Chondrocyte (in vitro differentiated cells): ENCODE measurements at places on chromosomes 4 and X.

DNA sequence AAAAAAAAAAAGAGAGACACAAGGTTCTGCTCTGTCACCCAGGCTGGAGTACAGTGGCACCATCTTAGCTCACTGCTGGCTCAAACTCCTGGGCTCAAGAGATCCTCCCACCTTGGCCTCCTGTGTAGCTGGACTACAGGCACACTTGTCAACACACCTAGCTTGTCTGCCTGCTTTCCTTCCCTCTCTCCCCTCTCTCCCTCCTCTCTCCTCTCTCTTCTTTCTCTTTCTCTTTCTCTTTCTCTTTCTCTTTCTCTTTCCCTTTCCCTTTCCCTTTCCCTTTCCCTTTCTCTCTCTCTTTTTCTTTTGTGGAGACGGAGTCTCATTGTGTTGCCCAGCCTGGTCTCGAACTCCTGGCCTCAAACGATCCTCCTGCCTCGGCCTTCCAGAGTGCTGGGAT lies 132.1 kb downstream of the DIPK2B start:
- H3K36me3 ChIP-seq, result peaks cover 6% of the 10 kb centered on the region
- no peaks in the 10 kb centered on the region for H3K27me3 ChIP-seq
- peak overlapping the region; percentile 63 for H3K27ac ChIP-seq
- no peak for DNase-seq
- H3K4me3 ChIP-seq, result no peak overlapping the region
- H3K4me1 ChIP-seq, result peaks cover 10% of the 10 kb centered on the region

DNA sequence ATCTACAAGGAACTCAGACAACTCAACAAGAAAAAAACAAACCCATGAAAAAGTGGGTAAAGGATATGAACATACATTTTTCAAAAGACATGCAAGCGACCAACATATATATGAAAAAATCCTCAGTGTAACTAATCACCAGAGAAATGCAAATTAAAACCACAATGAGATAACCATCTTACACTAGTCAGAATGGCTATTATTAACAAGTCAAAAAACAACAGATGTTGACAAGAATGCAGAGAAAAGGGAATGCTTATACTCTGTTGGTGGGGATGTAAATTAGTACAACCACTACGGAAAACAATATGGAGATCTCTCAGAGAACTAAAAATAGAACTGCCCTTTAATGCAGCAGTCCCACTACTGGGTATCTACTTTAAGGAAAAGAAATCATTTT lies 12.1 kb downstream of the NIPAL1 start:
- DNase-seq, result no peak
- H3K36me3 ChIP-seq, result no peaks in the 10 kb centered on the region
- peaks cover 19% of the 10 kb centered on the region for H3K4me1 ChIP-seq
- H3K27ac ChIP-seq, result no peak overlapping the region

DNA sequence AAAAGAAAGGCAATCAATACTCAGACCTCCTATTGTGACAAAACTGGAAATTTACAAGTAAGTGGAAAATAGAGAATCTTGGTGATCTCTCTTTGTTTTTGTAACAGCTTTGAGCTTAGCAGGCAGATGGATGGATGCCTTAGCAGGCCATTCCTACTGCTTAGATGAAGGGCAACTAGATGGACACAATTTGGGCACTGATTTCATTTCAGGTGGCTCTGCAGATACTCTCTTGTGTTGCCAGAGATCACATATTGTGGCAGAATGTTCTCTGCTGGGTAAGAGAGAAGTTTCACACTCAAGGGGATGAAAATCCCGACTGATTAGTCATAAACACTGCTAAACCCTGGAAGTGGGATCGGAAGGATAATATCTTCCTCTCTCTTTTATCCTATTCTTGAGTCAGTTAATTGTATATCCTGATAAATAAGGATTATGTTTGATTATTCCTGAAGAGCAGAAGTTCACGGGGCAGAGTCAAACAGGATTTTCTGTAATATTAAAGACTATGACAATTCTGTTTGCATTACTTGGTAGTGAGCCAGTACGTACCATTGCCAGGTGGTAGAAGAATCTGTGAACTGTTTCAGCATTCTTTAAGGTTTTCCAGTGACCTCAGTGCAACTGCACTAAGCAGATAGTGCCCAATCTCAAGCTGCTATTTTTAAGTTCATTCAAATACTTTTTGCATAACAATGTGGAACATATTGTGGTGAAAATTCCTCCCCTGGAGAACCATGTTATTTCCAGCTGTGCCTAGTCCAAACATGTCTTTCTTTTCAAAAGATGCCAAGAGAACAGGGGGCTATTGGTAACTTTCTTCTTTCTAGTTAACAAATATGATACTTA lies 974.3 kb downstream of the FSTL5 start:
- no peaks in the 10 kb centered on the region for H3K36me3 ChIP-seq
- H3K27me3 ChIP-seq, result peaks cover 3% of the 10 kb centered on the region
- no peak overlapping the region for H3K4me3 ChIP-seq

DNA sequence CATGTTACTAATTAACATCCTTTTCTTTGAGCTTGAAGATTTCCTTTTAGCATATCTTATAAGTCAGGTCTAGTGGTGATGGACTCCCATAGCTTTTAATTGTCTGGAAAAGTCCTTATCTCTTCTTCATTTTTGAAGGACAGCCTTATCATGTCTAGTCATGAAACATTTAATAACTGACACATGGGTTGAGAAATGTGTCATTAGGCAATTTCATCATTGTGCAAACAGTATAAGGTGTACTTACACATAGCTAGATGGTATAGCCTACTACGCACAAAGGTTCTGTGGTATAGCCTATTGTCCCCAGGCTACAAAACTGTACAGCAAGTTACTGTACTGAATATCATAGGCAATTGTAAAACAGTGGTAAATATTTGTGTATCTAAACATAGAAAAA lies 34.5 kb upstream of the ALG13 start:
- no peaks in the 10 kb centered on the region for H3K4me1 ChIP-seq
- DNase-seq, result no peak
- no peak overlapping the region for H3K27ac ChIP-seq
- no peaks in the 10 kb centered on the region for H3K36me3 ChIP-seq
- H3K4me3 ChIP-seq, result no peak overlapping the region
- H3K27me3 ChIP-seq, result no peaks in the 10 kb centered on the region

GRCh38 chr4:40401631-40402030 lies 66.5 kb downstream of the CHRNA9 start:
- H3K27ac ChIP-seq, result no peak overlapping the region
- no peak for DNase-seq
- no peak overlapping the region for H3K4me3 ChIP-seq
- H3K36me3 ChIP-seq, result no peaks in the 10 kb centered on the region
- peaks cover 4% of the 10 kb centered on the region for H3K27me3 ChIP-seq

- no peaks in the 10 kb centered on the region for H3K4me1 ChIP-seq
- no peaks in the 10 kb centered on the region for H3K36me3 ChIP-seq
- peaks cover 19% of the 10 kb centered on the region for H3K27me3 ChIP-seq
- no peak overlapping the region for H3K4me3 ChIP-seq
- DNase-seq, result no peak
Observed at GRCh38 chr4:2060611-2061185, 1.6 kb downstream of the NAT8L start.

GRCh38 chr4:159787901-159788300 lies 685.0 kb downstream of the RAPGEF2 start:
- H3K27ac ChIP-seq, result peak overlapping the region; percentile 37
- DNase-seq, result no peak
- no peaks in the 10 kb centered on the region for H3K36me3 ChIP-seq

DNA sequence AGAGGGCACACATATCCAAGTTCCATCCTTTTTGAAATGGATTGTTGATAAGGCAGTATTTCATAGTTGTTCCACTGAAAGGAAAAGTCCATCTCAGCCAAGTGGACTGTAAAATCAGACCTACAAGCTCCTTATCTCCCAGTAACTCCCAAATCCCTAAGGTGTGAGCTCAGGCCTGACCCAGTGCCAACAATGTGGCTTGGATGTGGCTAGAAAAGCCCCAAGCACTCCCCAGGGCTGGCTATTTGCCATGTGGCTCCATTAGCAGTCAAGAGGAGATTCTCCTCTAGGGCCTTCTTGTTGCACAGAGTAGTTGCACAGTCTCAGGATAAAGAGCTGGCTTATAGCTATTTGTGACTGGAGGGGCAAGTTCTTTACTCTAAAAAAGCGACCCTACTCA lies 25.0 kb upstream of the DGKK start:
- H3K27me3 ChIP-seq, result peaks cover 2% of the 10 kb centered on the region
- DNase-seq, result no peak
- H3K27ac ChIP-seq, result no peak overlapping the region

- peaks cover 16% of the 10 kb centered on the region for H3K4me1 ChIP-seq
- H3K4me3 ChIP-seq, result no peak overlapping the region
- H3K27ac ChIP-seq, result peak overlapping the region; percentile 79
- no peaks in the 10 kb centered on the region for H3K27me3 ChIP-seq
- no peaks in the 10 kb centered on the region for H3K36me3 ChIP-seq
Observed at GRCh38 chrX:9627922-9628321, 137.7 kb downstream of the GPR143 start.

- peaks cover 4% of the 10 kb centered on the region for H3K36me3 ChIP-seq
- DNase-seq, result no peak
- H3K4me1 ChIP-seq, result peaks cover 9% of the 10 kb centered on the region
- H3K4me3 ChIP-seq, result no peak overlapping the region
- H3K27me3 ChIP-seq, result no peaks in the 10 kb centered on the region
Observed at GRCh38 chr4:16608123-16608522, 290.3 kb downstream of the LDB2 start.

DNA sequence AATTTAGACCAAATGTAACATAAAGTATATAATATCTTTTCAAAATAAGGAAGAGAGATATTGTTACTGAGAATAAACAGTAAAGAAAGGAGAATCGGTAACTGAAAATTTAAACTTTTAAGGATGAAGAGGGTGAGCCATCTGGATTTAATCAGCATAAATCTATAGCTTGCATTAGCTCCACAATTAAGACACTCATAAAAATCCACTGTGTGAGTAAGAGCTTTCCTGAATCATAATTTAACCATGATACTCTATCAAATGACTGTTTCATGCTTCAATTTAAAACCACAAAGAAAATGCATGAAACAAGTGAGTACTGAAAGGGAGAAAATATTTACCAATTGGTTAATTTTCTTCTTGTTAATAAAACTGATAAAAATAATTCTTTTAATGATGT lies 951.5 kb upstream of the SLIT2 start:
- H3K4me1 ChIP-seq, result no peaks in the 10 kb centered on the region
- no peak for DNase-seq
- no peaks in the 10 kb centered on the region for H3K27me3 ChIP-seq
- H3K27ac ChIP-seq, result no peak overlapping the region
- H3K36me3 ChIP-seq, result no peaks in the 10 kb centered on the region
- H3K4me3 ChIP-seq, result no peak overlapping the region

GRCh38 chr4:81471298-81471587 lies 464 bp downstream of the RASGEF1B start:
- peak overlapping the region; percentile 46 for H3K27ac ChIP-seq
- peaks cover 43% of the 10 kb centered on the region for H3K27me3 ChIP-seq
- no peaks in the 10 kb centered on the region for H3K36me3 ChIP-seq
- H3K4me3 ChIP-seq, result peak overlapping the region; percentile 75
- DNase-seq, result no peak
- peaks cover 29% of the 10 kb centered on the region for H3K4me1 ChIP-seq

DNA sequence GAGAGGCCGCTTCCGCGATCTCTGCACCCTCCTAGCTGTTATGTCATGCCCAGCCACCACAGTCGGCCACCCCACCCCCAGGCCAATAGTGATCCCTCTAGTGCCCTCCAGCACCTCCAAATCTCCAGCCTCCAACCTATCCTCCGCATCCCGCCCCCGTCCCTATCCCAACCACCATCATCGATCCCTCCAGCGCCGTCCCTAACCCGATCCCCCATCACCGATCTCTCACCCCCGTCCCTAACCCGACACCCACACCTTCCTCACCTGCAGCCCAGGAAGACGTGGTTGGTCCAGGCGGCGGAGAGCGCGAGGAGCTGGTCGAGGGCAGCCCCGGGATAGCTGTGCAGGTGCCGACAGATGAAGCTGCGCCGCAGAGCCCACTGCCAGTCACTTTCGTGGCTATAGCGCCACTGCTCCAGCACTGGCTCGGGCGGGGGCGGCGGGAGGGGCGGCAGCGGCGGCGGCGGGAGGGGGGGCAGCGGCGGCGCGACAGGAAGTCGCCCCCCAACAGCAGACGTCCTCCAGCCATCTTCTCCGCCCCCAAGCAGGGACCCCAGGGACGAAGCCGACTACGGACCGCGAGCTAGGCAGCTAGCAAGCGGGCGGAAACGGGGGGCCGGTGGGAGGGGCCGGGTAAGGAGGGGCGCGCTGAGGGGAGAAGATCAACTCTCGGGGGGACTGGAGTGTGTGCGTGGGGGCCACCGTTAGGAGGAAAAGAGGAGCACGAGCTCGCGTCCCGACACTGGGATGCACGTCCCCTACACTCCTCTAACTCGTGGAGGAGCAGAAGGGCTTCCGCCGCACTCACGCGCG lies 552 bp downstream of the NKRF start:
- peak overlapping the region; percentile 86 for H3K4me3 ChIP-seq
- H3K27me3 ChIP-seq, result no peaks in the 10 kb centered on the region
- H3K27ac ChIP-seq, result peak overlapping the region; percentile 93
- no peaks in the 10 kb centered on the region for H3K36me3 ChIP-seq
- H3K4me1 ChIP-seq, result peaks cover 23% of the 10 kb centered on the region

GRCh38 chr4:153777421-153777820 lies 11.5 kb downstream of the SFRP2 start:
- peaks cover 13% of the 10 kb centered on the region for H3K4me1 ChIP-seq
- no peak overlapping the region for H3K4me3 ChIP-seq
- H3K27ac ChIP-seq, result no peak overlapping the region
- H3K36me3 ChIP-seq, result peaks cover 7% of the 10 kb centered on the region
- DNase-seq, result no peak
- peaks cover 2% of the 10 kb centered on the region for H3K27me3 ChIP-seq

GRCh38 chr4:146292508-146292907 lies 78.2 kb downstream of the REELD1 start:
- H3K27me3 ChIP-seq, result no peaks in the 10 kb centered on the region
- H3K4me1 ChIP-seq, result no peaks in the 10 kb centered on the region
- H3K36me3 ChIP-seq, result peaks cover 6% of the 10 kb centered on the region
- DNase-seq, result no peak

- H3K27me3 ChIP-seq, result no peaks in the 10 kb centered on the region
- H3K4me1 ChIP-seq, result peaks cover 29% of the 10 kb centered on the region
- no peak for DNase-seq
Observed at GRCh38 chr4:185881430-185881829, 69.4 kb upstream of the SORBS2 start.

DNA sequence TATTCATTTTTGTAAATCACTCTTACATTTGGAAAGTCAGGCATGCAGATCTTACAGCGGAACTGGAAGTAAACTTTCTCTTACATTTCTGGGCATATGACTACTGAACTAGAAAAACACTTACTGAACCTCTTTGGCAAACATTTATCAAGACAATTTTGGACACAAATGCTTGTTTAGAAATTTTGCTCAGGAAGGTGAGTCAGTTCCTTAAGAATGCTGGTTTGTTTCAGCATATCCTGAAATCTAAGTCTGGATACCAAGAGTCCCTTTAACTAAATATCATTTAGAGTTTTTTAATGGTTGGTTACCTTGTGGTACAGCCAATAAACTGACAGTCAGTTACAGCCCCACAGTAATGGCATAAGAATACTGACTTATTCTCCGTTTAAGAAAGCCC lies 15.0 kb downstream of the SHISA3 start:
- H3K36me3 ChIP-seq, result no peaks in the 10 kb centered on the region
- H3K4me1 ChIP-seq, result peaks cover 61% of the 10 kb centered on the region
- H3K27ac ChIP-seq, result peak overlapping the region; percentile 76

- H3K27me3 ChIP-seq, result peaks cover 32% of the 10 kb centered on the region
- peaks cover 4% of the 10 kb centered on the region for H3K4me1 ChIP-seq
- no peak overlapping the region for H3K4me3 ChIP-seq
- no peak for DNase-seq
Observed at GRCh38 chr4:121457278-121457875, 76.6 kb upstream of the QRFPR start.
